Stimulated activated CD4-positive, alpha-beta T cell treated with anti-CD3 and anti-CD28 coated beads, Interleukin-2, amount 100 ng/mL, for 24 hours (primary cell): ENCODE measurements at places on chromosomes 5 and 9.
A peak's percentile ranks its signal among the peaks of the same experiment; 100 is the strongest.

DNA sequence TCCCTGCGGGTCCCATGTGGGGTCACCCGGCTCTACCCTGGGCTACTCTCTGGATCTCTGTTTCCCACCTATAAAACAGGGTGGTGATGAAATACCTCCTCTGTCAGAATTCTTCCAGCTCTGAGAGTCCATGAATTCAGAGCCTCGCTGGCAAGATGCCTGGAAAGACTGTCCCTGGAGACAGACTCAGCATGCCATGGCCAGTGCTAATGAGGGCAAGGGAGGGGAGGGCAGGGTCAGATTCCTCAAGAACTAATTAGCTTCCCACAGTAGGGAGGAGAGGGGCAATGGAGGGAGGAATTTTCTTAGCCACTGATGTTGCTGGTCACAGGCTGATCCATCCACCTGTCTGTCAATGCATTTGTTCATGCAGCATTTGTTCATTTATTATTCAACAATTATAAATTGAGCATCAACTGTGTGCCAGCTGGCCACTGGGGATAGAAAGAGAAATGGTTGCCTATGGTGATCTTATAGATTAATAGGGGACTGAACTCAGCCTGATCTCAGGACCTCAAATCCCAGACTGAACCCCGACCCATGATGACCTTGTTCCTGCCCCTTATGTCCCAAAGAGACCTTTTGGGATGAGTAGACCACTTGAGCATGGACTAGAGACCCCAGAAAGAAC is 4.7 kb downstream of the SYNPO start:
- no peak for DNase-seq

GRCh38 chr5:125083981-125084380 is 337.5 kb upstream of the ZNF608 start:
- DNase-seq: no peak

DNA sequence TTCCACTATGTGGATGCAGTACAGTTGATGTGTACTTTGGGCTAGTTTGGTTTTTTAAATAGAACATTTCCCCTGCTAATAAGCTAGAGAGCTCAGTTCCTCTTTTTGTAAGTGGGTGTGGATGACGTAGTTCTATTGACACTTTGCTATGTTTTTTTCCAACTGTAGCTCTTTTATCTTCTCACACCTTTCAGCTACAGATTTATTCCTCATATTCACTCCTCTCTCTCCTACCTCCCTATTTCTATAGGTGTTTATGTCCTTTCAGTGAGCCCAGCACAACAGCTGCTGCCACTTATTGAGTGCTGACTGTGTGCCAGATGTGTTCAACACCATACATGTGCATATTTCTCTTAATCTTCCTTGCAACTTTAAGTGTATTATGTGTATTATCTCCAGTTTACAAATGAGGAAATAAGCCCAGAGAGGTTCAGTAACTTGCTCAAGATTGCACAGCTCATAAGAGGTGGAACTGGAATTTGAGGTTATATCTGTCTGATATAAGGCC is 215.7 kb downstream of the SEMA6A start:
- no peak for DNase-seq

DNA sequence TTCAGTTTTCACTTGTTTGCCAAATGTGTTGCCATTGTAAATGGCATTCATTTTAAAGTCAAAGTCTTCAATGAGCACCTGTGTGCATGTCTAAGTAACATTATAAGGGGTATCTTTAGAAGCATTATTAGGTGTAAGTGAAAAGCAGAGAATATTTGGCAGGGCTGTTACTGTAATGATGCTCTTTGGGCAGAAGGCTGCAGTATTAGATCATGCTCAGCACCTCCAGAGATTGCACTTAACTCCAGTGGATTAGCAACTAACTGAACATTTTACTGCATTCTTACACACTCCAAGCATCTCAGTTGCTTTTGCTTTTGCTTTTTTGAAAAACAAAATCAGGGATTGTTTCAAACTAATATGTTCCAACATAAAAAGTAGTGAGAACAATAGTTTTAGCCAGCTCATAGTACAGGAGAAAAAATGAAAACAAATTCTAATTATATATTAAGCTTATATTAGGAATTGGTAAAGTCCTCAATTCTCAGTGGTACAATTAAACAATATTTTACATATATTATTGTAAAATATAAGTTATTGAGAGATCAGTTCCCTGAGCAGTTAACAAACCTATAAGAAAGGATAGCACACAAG is 1740.9 kb upstream of the CDH9 start:
- DNase-seq: no peak

GRCh38 chr5:138605254-138605972 is 30.2 kb upstream of the HSPA9 start:
- no peak for DNase-seq

DNA sequence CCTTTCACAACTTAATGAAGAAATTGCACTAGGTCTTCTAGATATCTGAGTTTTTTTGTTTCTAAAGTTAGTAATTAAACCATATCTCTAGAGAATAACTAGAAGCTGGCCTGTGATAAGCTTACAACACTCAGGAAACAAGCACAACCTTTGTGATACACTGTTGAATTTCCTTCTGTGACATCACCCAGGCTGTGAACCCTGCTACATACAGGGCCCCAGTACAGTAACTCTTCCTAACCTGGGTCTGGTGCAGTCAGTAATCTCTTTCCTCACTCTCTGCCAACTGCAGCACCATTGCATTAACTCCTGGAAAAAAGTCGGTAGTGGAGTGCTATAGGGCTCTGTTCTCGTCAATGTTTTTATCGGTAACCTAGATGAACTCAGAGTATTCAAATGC is 10.6 kb upstream of the IGFBPL1 start:
- DNase-seq: no peak

- no peak for DNase-seq
Measured at GRCh38 chr5:11602298-11602697, 301.9 kb downstream of the CTNND2 start.

DNA sequence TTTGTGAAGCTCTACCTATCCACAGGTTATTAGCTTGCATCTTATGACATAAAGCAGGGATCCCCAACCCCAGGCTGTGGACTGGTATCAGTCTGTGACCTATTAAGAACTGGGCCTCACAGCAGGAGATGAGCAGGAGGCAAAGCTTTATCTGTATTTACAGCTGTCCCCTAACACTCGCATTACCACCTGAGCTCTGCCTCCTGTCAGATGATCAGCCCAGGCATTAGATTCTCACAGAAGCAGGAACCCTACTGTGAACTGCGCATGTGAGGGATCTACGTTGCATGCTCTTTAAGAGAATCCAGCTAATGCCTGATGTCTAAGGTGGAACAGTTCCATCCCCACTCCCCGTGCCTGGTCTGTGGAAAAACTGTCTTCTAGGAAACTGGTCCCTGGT is 19.7 kb downstream of the FBXW11 start:
- DNase-seq: no peak

- DNase-seq: no peak
Measured at GRCh38 chr9:114643896-114644295, 13.7 kb downstream of the TEX53 start.

DNA sequence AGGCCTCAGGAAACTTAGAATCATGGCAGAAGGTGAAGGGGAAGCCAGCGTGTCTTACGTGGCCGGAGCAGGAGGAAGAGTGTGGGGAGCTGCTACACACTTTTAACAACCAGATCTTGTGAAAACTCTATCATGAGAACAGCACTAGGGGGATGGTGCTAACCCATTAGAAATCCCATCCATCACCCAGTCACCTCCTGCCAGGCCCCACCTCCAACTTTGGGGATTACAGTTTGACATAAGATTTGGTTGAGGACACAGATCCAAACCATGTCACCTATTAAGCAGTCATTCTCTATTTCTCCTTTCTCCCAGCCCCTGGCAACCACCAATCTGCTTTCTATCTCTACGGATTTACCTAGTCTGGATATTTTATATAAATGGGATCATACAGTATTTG is 26.9 kb downstream of the PBX3 start:
- DNase-seq: no peak

GRCh38 chr5:138096363-138096762 is 12.5 kb downstream of the WNT8A start:
- no peak for DNase-seq

GRCh38 chr5:59123595-59124561 is 541.0 kb downstream of the RAB3C start:
- no peak for DNase-seq

DNA sequence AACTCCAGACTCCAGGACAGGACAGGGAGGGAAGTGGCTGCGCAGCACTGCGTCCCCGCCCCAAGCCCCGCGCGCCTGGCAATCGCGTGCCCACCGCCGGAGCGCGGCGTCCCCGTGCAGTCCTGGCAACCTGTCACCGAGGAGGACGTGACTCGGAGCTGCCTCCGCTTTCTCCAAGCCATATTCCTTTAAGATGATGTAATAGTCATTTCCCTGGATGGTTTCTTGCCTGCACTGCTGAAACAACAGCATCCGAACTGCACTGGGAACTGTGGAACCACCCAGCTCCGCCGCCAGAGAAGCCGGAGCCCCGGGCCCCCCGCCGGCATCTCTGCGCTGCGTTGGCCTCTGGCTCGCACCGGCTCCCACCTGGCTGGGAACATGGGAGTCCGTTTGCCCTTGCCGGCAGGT is 34.5 kb downstream of the KCTD16 start:
- DNase-seq: no peak

DNA sequence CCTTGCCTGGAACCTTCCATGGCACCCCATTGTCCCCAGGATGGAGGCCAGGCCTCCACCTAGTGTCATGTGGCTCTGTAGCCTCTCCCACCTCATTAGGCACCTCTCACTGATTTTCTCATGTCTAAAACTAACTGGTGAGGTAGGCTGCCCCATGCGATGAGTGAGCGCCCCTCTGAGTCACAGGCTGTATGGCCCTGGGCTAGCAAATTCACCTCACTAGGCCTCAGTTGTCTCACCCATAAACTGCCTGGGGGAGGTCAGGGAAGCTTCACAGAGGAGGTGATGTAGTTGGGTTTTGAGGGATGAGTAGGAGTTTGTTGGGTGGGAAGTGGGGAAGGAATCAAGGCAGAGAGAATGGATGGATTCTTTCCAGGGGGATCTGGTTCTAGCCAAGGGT is 8.8 kb downstream of the RXRA start:
- no peak for DNase-seq

GRCh38 chr5:78813286-78813685 is 164.7 kb upstream of the LHFPL2 start:
- no peak for DNase-seq

GRCh38 chr9:132606066-132606465 is 23.7 kb downstream of the BARHL1 start:
- no peak for DNase-seq

- DNase-seq: no peak
Measured at GRCh38 chr9:105833271-105833975, 139.1 kb downstream of the TMEM38B start.

GRCh38 chr5:5042806-5043205 is 97.3 kb upstream of the ADAMTS16 start:
- DNase-seq: no peak

- DNase-seq: no peak
Measured at GRCh38 chr5:169629847-169630548, 7.1 kb upstream of the DOCK2 start.

GRCh38 chr9:69122082-69122548 is 52.0 kb upstream of the TJP2 start:
- peak; percentile 51 for DNase-seq

DNA sequence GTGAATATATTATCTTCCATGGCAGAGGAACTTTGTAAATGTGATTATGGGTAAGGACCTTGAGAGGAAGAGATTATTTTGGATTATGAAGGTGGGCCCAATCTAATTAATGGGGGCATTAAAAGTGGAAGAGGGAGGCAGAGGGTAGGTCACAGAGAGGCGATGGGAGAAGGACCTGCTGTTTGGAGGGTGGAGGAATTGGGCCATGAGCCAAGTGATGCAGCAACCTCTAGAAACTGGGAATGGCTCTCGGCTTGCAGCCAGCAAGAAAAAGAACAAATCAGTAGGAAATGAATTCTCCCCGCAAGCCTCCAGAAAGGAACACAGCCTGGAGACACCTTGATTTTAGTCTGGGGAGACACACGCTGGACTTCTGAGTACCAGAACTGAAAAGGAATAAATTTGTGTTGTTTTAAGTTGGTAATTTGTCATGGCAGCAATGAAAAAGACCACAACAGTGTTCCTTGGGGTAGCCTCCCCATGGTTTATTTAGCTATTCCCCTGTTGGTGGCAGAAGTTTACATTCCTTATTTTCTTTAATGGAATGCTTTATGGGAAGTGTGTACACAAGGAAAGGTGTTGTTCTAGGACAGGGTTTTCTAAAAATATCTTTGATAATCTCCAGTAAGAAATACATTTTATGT is 103.6 kb downstream of the HSPA4 start:
- no peak for DNase-seq

- DNase-seq: no peak
Measured at GRCh38 chr9:119071636-119072035, 297.6 kb downstream of the BRINP1 start.

GRCh38 chr9:136668983-136669790 is 6.5 kb downstream of the EGFL7 start:
- peak; percentile 30 for DNase-seq

- DNase-seq: no peak
Measured at GRCh38 chr5:138905541-138905940, 30.4 kb upstream of the LRRTM2 start.

- DNase-seq: no peak
Measured at GRCh38 chr5:130555429-130555828, 609.6 kb downstream of the HINT1 start.

DNA sequence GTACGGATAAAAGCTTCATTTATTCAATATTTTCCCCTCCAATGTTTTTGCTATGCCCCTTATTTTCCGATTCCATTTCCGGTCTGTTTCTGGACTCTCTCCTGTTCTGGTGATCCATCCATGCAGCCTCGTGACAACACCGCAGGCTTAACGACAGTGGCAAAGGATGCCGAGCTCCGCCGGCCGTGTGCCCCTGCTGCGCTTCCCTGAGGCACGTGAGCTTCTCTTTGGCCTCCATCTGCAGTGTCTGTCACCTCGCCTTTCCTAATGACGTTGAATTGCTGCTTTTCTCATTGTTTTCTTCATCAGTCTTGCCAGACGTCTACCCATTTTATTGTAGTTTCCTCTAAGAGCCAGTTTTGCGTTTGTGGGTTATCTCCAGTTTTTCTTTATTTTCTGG is 28.7 kb downstream of the SURF6 start:
- no peak for DNase-seq

DNA sequence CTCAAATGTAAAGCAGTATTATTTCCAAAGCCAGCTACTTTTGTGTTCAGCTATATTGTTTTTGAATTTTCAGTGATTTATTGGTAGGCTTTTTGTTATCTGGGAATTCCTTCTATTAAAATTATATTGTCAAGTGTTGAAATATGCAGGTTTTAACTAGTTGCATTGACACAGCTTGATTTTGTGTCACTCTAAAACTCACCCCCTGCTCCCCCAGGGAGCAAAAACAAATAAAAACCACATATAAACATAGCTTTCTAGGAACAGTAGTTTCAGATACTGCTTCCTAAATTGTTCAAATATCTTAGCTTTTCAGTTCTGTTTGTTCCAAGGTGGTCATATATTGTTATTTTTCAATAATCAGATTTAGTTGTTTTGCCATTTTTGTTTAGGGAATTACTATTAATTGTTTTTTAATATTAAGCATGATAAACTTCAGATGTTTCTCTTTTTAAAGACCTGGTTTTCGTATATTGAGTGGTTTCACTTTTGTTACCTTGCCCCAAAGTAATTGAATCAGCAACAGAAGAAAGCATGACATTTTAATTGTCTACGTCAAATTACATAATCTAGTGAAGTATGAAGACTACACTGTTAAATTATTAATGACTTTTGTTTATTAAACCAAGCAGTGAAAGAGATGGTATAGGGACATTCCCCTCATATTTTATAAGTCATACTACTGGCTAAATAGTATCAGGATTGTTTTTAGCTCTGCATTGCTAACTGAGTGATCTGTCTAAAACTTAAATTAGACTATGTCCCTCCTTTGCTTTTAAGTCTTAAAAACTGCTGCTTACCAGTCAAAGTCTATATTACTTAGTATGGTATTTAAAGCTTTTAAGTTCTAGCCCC is 43.4 kb downstream of the ERBIN start:
- no peak for DNase-seq
